ENCODE measurements at places on chromosomes 16 and 17.

DNA sequence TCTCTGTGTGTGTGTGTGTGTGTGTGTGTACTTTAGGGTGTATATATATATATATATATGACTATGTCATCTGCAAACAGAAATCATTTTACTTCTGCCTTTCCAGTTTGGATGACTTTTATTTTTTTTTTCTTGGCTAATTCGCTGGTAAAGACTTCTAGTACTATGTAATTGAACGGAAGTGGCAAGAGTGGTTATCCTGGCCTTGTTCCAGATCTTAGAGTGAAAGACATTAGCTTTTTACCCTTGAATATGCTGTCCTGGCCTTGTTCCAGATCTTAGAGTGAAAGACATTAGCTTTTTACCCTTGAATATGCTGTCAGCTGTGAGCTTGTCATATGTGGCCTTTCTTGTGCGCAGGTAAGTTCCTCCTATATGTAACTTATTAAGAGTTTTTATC lies 72.7 kb upstream of the MYOCD start:
- no peak for DNase-seq

DNA sequence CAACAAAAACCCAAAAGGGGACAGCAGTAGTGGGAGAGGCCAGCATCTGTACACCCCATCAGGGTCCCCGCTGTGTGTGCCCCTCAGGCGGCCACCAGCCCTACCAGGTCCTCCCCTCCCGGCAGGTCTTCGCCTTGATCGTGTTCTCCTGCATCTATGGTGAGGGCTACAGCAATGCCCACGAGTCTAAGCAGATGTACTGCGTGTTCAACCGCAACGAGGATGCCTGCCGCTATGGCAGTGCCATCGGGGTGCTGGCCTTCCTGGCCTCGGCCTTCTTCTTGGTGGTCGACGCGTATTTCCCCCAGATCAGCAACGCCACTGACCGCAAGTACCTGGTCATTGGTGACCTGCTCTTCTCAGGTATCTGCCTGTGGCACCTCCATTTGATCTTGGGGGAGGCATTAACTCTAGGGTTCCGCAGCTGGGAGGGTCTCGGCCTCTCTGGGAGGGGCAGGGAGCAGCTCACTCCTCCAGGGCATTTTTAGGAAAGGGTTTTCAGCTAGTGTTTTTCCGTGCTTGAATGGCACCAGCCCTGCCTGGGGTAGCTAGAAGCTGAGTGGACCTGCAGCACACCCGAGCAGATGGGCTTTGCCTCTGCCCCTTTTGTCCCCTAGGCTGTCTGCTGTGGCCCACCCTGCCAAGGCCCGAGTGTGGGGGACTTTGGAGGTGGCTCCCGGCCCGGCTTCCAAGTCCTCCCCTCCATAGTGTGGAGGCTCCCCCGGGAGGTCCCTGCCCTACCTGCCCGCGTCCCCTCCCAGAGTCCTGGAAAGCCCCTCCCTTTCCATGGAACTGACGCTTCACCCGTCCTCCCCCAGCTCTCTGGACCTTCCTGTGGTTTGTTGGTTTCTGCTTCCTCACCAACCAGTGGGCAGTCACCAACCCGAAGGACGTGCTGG lies 2.6 kb downstream of the SYNGR2 start:
- DNase-seq, result no peak

GRCh38 chr16:87554754-87555427 lies 47.4 kb upstream of the JPH3 start:
- DNase-seq, result no peak

- DNase-seq, result no peak
These were observed 538 bp downstream of the TM4SF5 start for GRCh38 chr17:4772235-4772613.

- no peak for DNase-seq
These were observed 6.0 kb upstream of the CHD3 start for GRCh38 chr17:7882629-7883028.

- no peak for DNase-seq
These were observed 172.3 kb downstream of the C16orf78 start for GRCh38 chr16:49545741-49546448.

DNA sequence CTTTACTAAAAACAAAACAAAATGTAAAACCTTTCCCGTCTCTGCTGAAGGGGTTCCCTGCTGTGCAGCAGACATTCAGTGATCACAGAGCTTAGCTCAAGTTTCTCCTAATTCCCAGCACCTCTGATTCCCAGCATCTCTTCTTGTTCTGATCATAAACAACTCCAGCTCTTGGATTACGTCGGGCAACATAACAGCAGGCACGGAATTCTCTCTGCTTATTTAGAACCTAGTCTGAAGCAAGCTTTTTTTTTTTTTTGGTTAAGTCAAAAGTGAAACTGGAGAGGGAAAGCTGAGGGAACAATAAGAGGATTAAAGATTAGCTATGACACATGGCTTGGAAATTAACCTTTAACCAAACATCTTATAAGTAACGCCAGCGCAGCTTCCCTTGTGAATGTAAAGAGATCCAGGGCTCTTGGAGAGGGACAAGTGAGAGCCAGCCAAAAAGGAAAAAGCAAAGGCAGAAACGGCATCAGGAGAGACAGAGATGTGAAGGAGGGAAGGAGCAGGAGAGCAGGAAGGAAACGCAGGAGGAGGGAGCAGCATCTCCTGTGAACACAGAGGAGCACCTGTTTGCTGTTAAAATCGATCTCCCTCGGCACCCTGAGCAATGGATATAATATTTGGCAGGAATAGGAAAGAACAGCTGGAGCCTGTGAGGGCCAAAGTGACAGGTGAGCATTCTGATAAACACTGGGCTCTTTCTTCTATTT lies at the start of gene BCO1:
Gene BCO1 (plus strand): TSS at position 394 of the 716 bp plus-strand sequence. CDS start 220 bp downstream, at position 614.
- no peak for DNase-seq

- no peak for DNase-seq
These were observed 70.1 kb downstream of the KCNJ2 start for GRCh38 chr17:70239391-70239826.

- DNase-seq, result no peak
These were observed 778.6 kb downstream of the KCNJ2 start for GRCh38 chr17:70947636-70948565.

DNA sequence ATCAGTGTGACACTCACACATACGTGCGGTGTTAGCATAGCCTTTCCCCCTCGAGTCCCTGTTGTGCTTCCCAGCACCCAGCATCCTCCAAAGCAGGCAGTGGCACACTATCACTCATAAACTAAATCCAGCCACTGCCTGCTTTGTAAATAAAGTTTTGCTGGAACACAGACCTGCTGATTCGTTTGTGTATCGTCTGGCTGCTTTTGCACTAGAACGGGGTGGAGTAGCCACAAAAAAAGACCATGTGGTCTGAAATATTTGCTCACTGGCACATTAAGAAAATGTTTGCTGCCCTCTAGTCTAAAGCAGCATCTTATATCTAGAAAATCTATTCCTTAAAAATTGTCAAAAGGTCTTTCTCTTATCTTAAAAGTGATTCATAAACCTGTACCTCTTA lies 341.2 kb upstream of the ZFHX3 start:
- no peak for DNase-seq

- DNase-seq, result no peak
These were observed 12.6 kb upstream of the SRRM2 start for GRCh38 chr16:2739625-2740430.

DNA sequence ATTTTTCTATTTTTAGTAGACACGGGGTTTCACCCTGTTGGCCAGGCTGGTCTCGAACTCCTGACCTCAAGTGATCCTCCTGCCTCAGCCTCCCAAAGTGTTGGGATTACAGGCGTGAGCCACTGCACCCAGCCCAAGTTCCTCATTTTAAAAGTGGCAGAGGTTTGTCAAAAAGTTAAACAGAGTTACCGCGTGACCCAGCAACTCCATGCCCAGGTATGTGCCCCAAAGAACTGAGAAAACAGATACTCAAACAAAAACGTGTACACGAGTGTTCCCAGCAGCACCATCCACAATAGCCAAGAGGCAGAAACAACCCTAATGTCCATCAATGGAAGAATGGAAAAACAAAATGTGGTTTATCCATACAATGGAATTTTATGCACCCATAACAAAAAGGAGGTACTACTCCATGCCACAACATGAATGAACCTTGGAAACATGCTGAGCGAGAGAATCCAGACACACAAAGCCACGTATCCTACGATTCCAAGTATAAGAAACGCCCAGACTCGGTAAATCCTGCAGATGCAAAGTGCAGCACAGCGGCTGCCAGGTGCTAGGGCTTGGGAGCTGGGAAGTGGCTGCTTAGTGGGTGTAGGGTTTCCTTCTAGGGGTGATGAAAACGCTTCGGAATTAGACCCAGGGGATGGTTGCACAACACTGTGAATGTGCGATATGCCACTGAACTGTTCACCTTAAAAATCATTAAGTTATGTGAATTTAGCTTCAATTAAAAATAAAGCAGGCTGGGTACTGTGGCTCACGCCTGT lies 24.8 kb downstream of the ADCY9 start:
- DNase-seq, result no peak

DNA sequence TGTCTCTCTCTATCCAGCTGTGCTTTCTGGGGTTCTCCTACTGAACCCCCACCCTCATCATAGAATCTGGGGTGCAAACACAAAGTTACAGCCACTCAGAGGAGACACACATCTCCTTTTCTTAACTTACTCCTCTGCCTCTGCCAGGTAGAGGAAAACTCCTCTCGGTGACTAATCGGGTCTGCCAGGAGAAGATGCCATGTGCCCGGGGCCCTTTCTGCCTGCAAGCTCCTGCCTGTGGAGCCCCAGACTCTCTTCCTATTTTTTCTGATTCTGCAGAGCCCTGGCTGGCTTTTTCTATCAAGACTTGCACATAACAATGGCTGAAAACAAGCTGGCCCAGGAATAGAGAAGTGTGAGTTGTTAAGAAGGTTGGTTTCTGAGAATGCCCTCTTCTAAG lies 10.4 kb downstream of the SLC6A4 start:
- no peak for DNase-seq

DNA sequence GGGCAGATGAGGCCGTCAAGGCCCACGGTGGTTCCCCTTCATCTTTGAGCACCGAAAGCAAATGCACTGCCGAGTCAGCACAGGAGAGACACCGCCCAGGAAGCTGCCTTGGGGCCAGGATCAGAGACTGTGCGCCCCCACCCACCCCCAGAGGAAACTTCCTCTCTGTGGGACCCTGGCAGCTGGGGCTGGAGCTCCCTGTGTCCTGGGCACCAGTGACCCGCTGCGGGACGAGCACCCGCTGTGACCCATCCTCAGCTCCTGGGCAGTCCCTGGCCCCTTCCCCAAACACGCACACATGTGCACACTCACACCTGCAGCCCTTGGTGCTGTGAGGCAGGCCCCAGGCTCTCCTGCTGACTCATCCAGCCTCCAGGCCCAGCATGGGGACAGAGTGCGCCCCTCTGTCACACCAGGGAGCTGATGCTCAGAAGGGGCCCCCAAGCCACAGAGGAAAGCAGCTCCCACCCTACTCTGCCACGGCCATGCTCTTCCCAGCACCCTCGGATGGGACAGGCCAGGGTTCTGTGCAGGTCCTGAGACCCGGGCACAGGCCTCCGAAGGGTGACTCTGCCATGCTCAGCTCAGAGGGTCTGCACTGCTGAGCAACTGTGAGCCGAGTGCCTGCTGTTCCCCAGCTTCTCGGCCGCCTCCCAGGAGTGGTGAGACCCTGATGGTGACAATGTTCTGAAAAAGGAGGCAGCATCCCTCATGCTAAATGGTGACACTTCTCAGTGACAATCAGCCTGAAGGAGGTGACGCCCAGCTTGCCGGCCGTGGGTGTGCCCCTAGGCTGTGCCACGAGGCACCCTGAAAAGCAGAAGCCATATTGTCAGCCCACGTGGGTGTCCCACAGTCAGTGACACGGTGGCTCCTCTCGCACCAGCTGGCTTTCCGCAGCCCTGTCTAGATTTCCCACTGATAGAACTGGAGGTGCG lies 3.6 kb downstream of the PIEZO1 start:
- DNase-seq, result peak; percentile 90

GRCh38 chr17:75898791-75899190 lies 2.0 kb upstream of the TRIM65 start:
- DNase-seq, result no peak

GRCh38 chr16:13390093-13390985 lies 488.9 kb downstream of the SHISA9 start:
- no peak for DNase-seq

DNA sequence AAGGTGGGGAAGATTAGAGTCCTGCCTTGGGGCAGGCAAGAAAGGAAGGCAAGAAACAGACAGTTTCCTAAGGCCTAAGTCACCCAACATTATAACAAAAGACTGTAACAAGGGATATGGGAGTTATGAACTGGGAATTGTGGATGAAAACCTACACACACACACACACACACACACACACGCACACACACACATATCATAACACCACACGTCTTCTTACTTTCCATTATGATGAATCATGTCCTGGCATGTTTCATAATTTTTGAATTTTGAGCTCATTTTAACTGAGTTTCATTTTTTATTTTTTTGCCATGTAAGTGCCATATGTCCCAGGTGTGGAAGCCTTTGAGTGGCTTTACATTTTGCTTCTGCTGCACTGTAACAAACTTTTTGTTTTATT lies 29.9 kb downstream of the HS3ST2 start:
- no peak for DNase-seq

DNA sequence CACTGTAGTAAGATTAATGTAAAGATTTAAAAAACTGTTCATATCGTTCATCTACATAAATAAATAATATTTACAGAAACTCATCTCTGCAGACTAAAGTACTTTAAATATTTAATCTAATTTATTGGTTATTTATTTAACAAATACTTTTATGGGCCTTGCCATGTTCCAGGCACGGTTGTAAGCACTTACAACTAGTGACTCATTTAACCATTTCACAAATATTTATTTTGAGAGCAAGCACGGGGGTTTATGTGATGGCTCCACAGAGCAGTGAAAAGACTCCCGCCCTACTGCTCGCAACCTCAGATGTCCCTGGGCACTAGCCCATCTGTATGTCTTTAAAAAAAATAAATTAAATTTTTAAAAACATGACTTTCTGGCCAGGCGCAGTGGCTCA lies 575.9 kb downstream of the WWOX start:
- DNase-seq, result no peak

DNA sequence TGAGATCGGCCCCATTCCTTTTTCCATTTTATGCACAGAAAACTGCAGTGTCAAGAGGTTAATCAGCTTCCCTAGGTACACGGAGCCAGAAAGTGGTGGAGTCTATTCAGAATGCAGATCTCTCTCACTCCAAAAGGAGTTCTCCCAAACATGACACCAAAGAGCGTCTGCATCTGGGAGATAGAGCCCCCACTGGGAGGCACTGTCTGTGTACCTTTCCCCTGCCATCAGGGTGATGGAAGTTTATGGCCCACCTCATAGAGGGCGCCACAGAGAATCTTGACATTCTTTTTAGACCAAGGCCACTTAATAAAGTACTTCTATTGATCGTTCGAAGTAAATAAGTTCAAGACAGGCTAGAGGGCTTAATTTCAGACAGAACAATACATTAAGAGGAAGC lies 493.7 kb upstream of the ERCC4 start:
- peak; percentile 48 for DNase-seq

Data from hematopoietic multipotent progenitor cell treated with erythropoietin and hydrocortisone succinate and interleukin-3 and kit ligand, for 6 days (in vitro differentiated cells).